ENCODE measurements at places on chromosomes 13 and 19. TPM values are rescaled to one million over a fixed set of nuclear protein-coding genes. Genes with fewer than 3 reads are reported as not detected.

The NKPD1 gene
- 0.64 TPM for total RNA-seq

The DHDH gene
- 2.1 TPM for total RNA-seq

The MEIOSIN gene
- total RNA-seq, result not detected

The CATSPERD gene
- not detected for total RNA-seq

The PRKCG gene
- 45.4 TPM for total RNA-seq

The ZNF320 gene
- total RNA-seq, result 7.8 TPM

The RFXAP gene
- 6.2 TPM for total RNA-seq

The CLEC17A gene
- total RNA-seq, result not detected

The AP1M1 gene
- total RNA-seq, result 31.5 TPM

DNA sequence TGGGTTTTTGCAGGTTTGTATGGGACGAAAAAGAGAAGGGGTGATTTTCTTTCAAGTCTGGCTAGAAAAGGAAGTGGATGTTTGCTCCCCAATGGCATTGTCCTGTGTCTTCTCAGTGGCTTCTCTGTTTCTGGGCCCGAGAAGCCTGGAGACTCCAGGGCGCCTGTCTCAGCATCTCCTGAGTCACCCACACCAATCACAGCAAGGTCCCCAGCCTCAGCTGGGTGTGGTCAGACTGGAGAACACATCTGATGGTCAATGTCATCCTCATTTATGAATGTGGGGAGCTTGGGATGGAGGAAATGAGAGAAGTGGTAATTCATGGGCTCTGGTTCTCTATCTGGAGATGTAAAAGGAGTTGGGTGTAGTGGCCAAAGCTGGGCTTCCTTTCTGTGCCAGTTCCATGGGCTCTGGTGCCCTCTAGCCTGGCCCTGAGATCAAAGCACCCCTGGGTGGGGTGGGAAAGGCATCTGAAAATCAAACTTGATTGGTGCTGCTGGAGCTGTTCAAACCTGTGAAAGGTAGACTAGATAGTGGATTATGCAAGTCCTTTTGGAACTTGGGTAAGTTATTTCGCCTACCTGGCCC is 13.4 kb downstream of the RASL11A start:
- H3K36me3 ChIP-seq, result no peaks in the 10 kb centered on the region
- H3K4me3 ChIP-seq, result no peak overlapping the region
- peak; percentile 48 for DNase-seq
- H3K27ac ChIP-seq, result no peak overlapping the region
- H3K27me3 ChIP-seq, result no peaks in the 10 kb centered on the region
- no peaks in the 10 kb centered on the region for H3K4me1 ChIP-seq

DNA sequence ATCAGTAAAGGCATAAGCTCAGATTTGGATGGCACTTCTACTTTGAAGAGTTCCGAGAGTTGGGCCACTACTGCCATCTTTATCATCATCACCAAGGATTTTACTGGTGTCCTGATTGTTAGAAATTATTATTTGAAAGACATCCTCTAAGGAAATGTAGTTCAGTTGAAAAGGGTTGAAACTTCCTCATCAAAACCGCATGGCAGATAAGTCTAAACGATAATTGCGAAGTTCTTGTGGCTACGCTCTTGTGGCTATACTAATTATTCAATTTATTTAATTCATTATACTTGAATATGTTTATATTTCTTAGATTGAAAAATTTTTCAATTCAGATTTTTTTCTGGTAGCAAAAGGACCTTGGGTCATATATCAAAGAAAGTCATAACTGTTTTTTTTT is 22.4 kb downstream of the TNFRSF19 start:
- H3K36me3 ChIP-seq, result no peaks in the 10 kb centered on the region
- no peak overlapping the region for H3K4me3 ChIP-seq
- no peaks in the 10 kb centered on the region for H3K27me3 ChIP-seq
- H3K27ac ChIP-seq, result no peak overlapping the region
- H3K4me1 ChIP-seq, result peaks cover 9% of the 10 kb centered on the region

DNA sequence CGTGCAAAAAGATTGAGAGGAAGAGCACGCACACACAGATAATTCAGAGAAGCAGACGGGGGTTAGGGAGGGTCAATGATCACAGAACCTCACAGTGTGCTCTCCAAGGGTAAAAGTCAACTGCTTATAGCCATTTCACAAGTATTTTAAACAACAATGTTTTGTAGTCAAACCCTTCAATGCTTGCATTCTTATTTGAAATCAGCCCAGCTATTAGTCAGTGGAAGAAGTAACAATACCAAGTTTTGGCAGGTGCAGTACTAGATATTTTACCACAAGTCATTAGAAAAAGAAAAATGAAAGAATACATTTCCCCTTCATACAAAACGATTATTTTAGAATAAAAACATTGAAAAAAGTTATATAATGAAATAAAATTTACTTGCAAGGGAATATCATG is 2.6 kb downstream of the CSNK1A1L start:
- H3K27me3 ChIP-seq, result no peaks in the 10 kb centered on the region
- no peaks in the 10 kb centered on the region for H3K4me1 ChIP-seq
- no peak for DNase-seq
- H3K4me3 ChIP-seq, result no peak overlapping the region

GRCh38 chr19:21322528-21322927 is 6.7 kb downstream of the ZNF708 start:
- H3K36me3 ChIP-seq, result peaks cover 7% of the 10 kb centered on the region
- no peak overlapping the region for H3K4me3 ChIP-seq
- no peaks in the 10 kb centered on the region for H3K27me3 ChIP-seq
- DNase-seq, result no peak
- no peak overlapping the region for H3K27ac ChIP-seq

- DNase-seq, result no peak
- no peaks in the 10 kb centered on the region for H3K36me3 ChIP-seq
- no peak overlapping the region for H3K4me3 ChIP-seq
- H3K27ac ChIP-seq, result peak overlapping the region; percentile 79
- no peaks in the 10 kb centered on the region for H3K4me1 ChIP-seq
Observed at GRCh38 chr13:73715911-73716510, 418.2 kb downstream of the KLF12 start.

DNA sequence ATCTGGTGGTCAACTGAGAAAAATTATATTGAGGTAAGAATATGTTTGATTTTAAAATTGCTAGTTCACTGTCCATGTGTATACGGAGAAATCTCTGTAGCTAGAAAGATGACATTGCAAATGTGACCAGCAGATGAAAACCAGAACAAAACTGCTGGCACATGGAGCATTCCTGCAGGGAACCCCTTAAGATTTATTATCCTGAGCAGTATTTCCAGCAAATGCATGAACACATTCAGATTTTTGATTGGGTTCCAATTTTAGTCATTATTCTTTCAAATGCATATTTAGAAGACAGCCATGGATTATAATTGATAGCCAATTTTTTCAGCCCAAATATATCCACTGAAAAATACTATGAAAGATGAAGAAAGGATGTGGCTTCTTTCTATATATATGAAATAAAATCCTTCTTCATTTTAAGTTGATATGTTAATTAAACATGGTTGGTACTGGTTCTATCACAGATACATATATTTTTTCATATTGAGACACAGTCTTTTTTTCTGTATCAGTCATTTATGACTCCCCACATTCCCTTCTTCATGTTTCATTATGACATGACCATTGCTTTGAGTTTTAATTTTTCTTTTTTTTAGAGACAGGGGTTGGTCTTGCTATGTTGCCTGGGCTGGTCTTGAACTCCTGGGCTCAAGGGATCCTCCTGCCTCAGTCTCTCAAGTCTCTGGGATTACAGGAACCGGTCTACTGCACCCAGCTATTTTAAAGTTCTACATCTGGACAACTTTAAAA is 376.5 kb downstream of the KLF12 start:
- DNase-seq, result no peak
- no peak overlapping the region for H3K4me3 ChIP-seq
- H3K27ac ChIP-seq, result no peak overlapping the region

DNA sequence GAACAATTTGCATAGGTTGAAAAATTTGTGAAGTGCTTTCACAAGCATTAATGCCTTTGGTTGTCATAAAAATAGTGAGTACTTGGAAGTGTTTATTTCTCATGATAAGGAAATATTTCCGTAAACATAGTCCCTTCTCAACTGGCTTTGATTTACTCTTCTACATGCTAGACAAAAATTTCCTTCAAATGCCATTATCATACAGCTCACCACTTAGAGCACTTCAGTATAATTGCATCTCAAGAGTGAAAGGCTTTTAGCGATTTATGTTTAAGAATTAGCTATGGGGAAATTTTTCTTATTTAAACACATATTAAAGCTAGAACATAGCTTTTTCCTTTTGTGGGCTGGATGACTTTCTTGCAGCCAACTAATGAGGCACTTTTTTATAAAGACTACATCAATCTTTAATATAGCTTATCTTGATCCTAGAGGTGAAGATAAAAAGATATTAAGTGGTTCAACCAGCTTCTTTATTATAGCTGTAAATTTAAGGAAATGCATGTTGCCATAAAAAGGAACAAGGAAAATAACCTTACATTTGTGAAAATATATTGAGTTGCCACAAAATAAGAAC is 656.8 kb downstream of the SLITRK6 start:
- no peak for DNase-seq
- no peaks in the 10 kb centered on the region for H3K4me1 ChIP-seq
- no peak overlapping the region for H3K4me3 ChIP-seq
- H3K36me3 ChIP-seq, result no peaks in the 10 kb centered on the region

- H3K4me3 ChIP-seq, result no peak overlapping the region
- no peak overlapping the region for H3K27ac ChIP-seq
- peaks cover 13% of the 10 kb centered on the region for H3K36me3 ChIP-seq
- no peaks in the 10 kb centered on the region for H3K27me3 ChIP-seq
Observed at GRCh38 chr19:47766670-47767069, 11.8 kb upstream of the SELENOW start.

GRCh38 chr19:51501594-51502263 is at the start of gene SIGLEC12:
Gene SIGLEC12, minus strand, starts transcription at chr19:51501800. Its CDS starts 67 bp downstream, at chr19:51501733.
- peaks cover 47% of the 10 kb centered on the region for H3K27me3 ChIP-seq
- no peaks in the 10 kb centered on the region for H3K4me1 ChIP-seq

GRCh38 chr13:110471833-110472162 is 89.7 kb downstream of the RAB20 start:
- no peak for DNase-seq
- H3K27ac ChIP-seq, result no peak overlapping the region
- peaks cover 5% of the 10 kb centered on the region for H3K27me3 ChIP-seq
- no peaks in the 10 kb centered on the region for H3K36me3 ChIP-seq
- no peaks in the 10 kb centered on the region for H3K4me1 ChIP-seq

DNA sequence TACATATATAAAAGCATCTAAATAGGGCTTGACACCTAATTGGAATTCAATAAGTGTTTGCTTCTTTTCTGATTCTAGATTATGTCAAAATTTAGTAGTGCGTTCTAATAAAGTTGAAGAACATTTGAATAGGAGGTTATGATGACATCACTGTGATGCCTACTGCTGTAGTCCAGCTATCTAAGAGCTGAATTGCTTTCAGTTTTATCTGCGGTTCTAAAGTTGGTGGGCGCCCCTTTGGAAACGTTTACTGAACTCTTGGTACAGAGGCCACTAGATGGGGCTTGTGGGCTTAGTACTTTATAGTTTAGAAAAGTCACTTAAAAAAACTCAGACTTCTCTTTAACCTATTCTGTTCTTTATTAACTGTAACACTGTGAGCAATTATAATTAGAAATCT is 776.9 kb downstream of the GPC5 start:
- H3K27me3 ChIP-seq, result no peaks in the 10 kb centered on the region
- no peak overlapping the region for H3K4me3 ChIP-seq
- H3K4me1 ChIP-seq, result no peaks in the 10 kb centered on the region
- no peak overlapping the region for H3K27ac ChIP-seq
- DNase-seq, result no peak

- H3K4me1 ChIP-seq, result peaks cover 21% of the 10 kb centered on the region
- H3K4me3 ChIP-seq, result no peak overlapping the region
- no peak overlapping the region for H3K27ac ChIP-seq
- no peaks in the 10 kb centered on the region for H3K36me3 ChIP-seq
- H3K27me3 ChIP-seq, result no peaks in the 10 kb centered on the region
- peak; percentile 75 for DNase-seq
Observed at GRCh38 chr19:18251587-18252369, 22.5 kb downstream of the IQCN start.

- H3K27ac ChIP-seq, result no peak overlapping the region
- no peaks in the 10 kb centered on the region for H3K27me3 ChIP-seq
- no peaks in the 10 kb centered on the region for H3K4me1 ChIP-seq
- DNase-seq, result no peak
- H3K36me3 ChIP-seq, result no peaks in the 10 kb centered on the region
Observed at GRCh38 chr13:95571941-95572340, 19.4 kb downstream of the CLDN10 start.

DNA sequence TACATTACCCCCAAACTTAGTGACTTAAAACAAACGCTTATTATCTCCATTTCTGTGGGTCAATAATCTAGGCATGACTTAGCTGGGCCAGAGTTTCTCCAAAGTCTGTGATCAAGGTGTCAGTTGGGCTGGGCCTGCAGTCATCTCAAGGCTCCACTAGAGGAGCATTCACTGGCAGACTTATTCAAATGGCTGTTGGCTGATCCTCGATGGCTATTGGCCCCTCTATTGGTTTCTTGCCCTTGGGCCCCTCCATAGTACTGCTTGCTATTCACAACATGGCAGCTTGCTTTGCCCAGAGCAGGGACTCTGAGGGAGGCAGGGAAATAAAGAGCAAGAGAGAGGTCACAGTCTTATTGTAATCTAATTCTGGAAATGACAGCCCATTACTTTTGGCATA is 57.6 kb downstream of the RCBTB2 start:
- peaks cover 7% of the 10 kb centered on the region for H3K36me3 ChIP-seq
- H3K4me1 ChIP-seq, result no peaks in the 10 kb centered on the region
- H3K27ac ChIP-seq, result no peak overlapping the region
- H3K27me3 ChIP-seq, result no peaks in the 10 kb centered on the region
- no peak overlapping the region for H3K4me3 ChIP-seq

- H3K4me1 ChIP-seq, result no peaks in the 10 kb centered on the region
- H3K4me3 ChIP-seq, result no peak overlapping the region
- no peaks in the 10 kb centered on the region for H3K36me3 ChIP-seq
- no peaks in the 10 kb centered on the region for H3K27me3 ChIP-seq
Observed at GRCh38 chr19:55958356-55958755, 10.7 kb downstream of the NLRP8 start.

GRCh38 chr13:44752164-44752563 is 176.0 kb upstream of the TSC22D1 start:
- H3K27me3 ChIP-seq, result no peaks in the 10 kb centered on the region
- H3K27ac ChIP-seq, result no peak overlapping the region
- no peaks in the 10 kb centered on the region for H3K36me3 ChIP-seq
- no peak for DNase-seq

GRCh38 chr13:47472516-47472915 is 528.6 kb downstream of the SUCLA2 start:
- no peaks in the 10 kb centered on the region for H3K36me3 ChIP-seq
- no peak overlapping the region for H3K27ac ChIP-seq
- H3K27me3 ChIP-seq, result peaks cover 24% of the 10 kb centered on the region

DNA sequence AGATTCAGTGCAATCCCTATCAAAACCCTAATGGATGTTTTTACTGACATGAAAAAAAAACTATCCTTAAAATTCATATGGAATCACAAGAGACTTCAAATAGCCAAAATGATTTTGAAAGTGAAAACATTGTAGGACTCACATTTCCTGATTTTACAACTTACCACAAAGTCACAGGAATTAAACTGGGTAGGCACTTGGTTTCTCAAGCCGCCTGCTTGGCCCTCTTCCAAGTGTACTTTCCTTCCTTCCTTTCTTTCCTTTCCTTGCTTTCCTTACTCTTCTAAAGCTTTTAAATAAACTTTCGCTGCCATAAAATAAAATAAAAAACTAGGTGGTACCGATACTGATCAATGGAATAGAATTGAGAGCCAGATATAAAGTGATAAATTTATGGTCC is 21.0 kb upstream of the CD33 start:
- H3K27ac ChIP-seq, result no peak overlapping the region
- H3K27me3 ChIP-seq, result peaks cover 93% of the 10 kb centered on the region
- H3K4me3 ChIP-seq, result no peak overlapping the region
- no peak for DNase-seq
- H3K36me3 ChIP-seq, result no peaks in the 10 kb centered on the region

Data from Calu3 (cell line).